ENCODE measurements at places on chromosomes 11 and 22.

DNA sequence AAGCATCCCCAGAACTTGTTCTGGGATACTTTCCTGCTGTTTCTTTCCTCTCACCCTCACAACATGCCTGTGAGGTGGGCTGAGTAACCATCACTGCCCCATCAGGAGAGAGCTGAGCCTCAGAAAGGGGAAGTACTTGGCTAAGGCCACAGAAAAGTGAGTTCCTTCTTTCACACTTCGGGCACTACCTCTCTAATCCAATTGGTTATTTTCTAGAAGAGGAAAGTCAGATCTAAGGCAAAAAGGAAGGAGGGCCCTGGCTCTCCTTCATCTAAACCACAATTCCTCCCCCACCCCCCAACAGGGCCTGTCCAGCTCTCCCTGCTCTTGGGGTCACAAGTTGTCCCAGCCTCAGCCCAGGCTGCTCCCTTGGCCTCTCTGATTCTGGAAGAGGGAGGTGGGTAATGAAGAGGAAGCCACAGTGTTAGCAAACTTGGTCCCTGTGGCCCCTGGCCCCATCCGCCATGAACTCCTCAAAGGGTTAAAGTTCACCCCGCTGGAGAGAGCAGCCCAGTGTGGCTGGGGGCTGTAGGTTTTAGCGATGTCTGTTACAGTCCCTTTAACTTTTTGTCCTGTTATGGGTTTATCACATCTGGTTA is 34.0 kb downstream of the SLC22A12 start:
- DNase-seq = no peak

GRCh38 chr11:116193321-116194131 is 579.3 kb downstream of the BUD13 start:
- no peak for DNase-seq

GRCh38 chr11:34346551-34346950 is 11.3 kb downstream of the ABTB2 start:
- no peak for DNase-seq

DNA sequence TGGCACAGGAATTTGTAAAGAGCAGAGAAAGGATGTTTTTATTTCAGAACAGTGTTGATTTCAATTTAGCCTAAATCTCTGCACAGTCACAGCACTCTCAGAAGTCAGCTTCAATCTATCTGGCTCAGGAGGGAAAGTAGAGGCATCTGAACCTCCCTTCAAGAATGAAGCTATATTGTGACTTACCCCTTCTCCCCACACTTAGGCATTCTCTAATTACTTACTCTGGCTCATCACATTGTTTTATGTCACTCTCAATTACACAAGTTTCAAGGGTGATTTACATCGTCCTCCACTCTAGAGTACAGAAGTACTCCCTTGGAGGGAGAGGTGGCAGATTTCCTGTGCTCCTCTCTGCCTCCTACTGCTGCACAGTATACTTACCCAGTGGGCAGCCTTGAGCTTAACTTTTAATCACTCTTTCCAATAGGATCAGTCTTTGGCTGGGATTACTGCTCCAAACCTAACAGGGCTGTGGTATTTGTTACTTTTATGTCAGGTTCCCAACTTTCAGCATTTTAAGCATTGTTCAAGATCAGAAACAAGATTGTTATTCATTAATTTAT is 211.4 kb downstream of the AASDHPPT start:
- DNase-seq = no peak

DNA sequence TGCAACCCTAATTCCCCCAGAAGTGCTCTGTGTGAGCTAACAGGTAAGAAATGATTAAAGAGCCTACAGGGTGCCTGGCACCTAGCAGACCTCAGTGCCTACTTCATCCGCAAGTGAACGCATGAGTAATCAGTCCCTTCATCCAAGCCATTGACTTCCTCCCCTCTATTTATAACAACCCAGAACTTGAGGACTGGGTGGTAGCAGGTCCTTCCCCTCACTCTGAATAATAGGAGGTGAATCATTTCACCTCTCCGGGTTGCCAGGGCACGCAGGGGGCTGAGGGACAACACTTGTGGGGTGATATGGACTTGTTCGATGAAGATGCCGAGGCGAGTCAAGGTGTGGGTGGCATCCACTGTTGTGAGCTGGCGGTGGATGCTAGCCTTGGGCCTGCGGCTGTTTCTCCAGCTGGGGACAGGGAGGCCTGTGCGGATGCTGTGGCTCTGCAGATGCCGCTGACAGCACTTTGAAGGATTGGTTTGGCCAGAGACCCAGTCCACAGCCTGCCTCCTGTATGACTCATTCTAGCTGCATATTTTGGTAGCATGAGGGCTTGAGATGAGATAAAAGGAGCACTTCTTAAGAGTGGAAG is 11.7 kb upstream of the SORL1-AS1 start:
- DNase-seq = peak; percentile 88

DNA sequence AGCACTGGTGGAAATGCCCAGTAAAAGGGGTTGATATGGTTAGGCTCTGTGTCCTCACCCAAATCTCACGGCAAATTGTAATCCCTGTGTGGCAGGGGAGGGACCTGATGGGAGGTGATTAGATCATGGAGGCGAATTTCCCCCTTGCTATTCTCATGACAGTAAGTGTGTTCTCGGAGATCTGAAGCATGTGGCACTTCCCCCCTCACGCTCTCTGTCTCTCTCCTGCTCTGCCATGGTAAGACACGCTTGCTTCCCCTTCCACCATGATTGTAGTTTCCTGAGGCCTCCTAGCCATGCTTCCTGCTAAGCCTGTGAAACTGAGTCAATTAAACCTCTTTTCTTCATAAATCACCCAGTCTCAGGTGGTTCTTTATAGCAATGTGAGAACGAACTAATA is 37.4 kb downstream of the PACSIN2 start:
- DNase-seq = no peak

GRCh38 chr11:44179173-44179572 is 83.7 kb downstream of the EXT2 start:
- DNase-seq = no peak

Measured in stimulated activated CD8-positive, alpha-beta memory T cell treated with anti-CD3 and anti-CD28 coated beads, Interleukin-4, amount 100 ng/mL, for 48 hours (primary cell).